ENCODE measurements at places on chromosomes 4 and X. TPM values are rescaled to one million over a fixed set of nuclear protein-coding genes. Genes with fewer than 3 reads are reported as not detected.

Gene CXCL3
- 1.3 TPM for total RNA-seq

Gene S100G
- total RNA-seq = 1.6 TPM

GRCh38 chrX:150623583-150623982 is 55.2 kb downstream of the MTM1 start:
- DNase-seq = no peak

- DNase-seq = no peak
These were observed 21.1 kb downstream of the AMER1 start for GRCh38 chrX:64184396-64184795.

- DNase-seq = no peak
These were observed 61.5 kb upstream of the SLC4A4 start for GRCh38 chr4:71277353-71277752.

- no peak for DNase-seq
These were observed 13.0 kb upstream of the PDCL2 start for GRCh38 chr4:55604996-55605395.

Gene DIPK2B
- total RNA-seq = 65.5 TPM

- no peak for DNase-seq
These were observed 548 bp downstream of the TLR1 start for GRCh38 chr4:38803833-38804653.

DNA sequence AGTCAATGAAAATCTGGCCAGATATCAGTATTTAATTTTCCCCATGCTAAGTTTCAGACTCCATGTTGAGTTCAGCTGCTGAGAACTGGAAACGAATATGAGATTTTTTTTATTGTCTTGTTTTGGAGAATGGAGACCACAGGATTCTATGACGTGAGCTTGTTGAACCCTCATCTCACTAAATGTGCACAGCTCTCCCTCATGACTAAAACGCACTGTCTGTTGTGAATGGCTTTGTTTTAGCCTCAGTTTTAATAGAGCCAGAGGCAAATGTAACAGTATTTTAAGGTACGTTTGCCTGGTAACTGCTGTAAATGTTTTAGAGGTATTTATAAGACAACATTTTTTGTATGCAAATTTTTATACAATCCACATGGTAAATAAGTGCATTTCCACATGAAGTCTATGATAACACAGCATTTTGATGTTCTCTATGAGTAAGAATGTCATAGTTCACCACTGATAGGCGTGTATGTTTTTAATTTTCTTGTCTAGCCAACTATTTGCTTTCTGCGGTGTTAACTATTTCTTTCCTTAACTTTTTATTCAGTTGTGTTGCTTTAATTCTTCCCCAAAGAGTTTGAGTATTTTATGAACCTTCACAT is 1159.3 kb upstream of the TENM3 start:
- DNase-seq = no peak

Gene MAGEA11
- total RNA-seq = not detected

DNA sequence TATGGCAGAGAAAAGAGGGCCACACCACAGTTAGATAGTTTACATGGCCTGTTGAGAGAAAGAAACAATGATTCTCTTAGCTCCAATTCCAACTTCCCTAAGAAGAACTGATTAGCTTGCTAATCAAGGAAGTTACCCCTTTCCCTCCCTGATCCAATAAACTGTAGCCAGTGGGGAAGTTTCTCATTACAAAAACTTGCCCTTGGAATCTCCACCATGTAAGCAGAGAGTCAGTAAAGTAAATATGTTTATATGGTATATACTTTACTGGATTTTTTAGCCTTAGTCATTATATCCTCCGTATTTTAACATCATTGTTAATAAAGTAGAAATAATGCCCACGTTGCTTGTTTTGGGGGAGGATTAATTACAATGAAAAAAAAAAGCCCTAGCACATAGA is 7.7 kb upstream of the ADGRL3 start:
- no peak for DNase-seq

Gene IL2RG
- 10.8 TPM for total RNA-seq

Gene SPIN3
- total RNA-seq = 17.1 TPM

GRCh38 chr4:154916068-154916467 is 135.0 kb downstream of the RBM46 start:
- DNase-seq = no peak

Gene ERVMER34-1
- 1.6 TPM for total RNA-seq

GRCh38 chr4:116942315-116942714 is 143.1 kb downstream of the TRAM1L1 start:
- no peak for DNase-seq

GRCh38 chr4:12211636-12212035 is 782.9 kb upstream of the HS3ST1 start:
- no peak for DNase-seq

DNA sequence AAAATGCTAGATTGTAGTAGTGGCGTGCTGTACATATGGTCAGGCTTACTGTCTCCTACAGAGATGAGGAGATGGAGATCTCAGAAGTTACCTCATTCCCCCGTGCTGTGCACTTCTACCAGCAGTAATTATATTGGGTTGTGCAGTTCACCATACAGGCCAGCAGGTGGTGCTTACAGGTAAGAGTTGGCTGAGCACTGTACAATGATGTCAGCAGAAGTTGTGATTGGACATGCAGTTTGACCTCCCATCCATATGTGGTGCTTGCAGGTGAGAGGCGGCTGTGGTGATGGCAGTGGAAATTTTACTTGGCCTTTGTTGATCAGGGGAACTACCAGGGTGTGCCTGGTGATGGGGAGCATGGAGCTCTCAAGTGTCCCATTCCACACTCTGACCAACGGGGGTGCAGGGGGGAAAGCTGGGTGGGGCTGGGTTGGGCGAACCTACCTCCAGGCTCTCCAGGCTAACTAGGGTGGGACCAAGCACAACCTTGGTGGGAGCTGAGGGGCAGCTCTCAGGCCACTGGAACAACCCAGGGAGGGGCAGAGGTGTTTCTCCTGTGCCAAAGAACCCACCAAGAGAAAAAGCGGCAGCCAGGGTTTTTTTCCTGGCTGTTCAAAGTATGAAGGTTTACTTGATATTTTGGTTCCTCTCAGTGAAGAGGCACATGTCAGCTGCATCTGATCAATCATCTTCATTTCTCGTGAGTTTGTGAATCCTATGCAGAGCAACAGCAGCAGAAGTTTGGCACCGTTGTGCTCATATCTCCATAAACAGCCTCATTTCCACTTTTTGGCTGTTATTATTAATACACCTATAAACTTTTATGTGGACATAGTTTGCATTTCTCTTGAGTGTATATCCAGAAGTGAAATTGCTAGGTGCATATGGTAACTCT is 73.8 kb upstream of the FREM3 start:
- no peak for DNase-seq

- DNase-seq = no peak
These were observed 69.0 kb downstream of the SLC16A2 start for GRCh38 chrX:74490247-74490646.

DNA sequence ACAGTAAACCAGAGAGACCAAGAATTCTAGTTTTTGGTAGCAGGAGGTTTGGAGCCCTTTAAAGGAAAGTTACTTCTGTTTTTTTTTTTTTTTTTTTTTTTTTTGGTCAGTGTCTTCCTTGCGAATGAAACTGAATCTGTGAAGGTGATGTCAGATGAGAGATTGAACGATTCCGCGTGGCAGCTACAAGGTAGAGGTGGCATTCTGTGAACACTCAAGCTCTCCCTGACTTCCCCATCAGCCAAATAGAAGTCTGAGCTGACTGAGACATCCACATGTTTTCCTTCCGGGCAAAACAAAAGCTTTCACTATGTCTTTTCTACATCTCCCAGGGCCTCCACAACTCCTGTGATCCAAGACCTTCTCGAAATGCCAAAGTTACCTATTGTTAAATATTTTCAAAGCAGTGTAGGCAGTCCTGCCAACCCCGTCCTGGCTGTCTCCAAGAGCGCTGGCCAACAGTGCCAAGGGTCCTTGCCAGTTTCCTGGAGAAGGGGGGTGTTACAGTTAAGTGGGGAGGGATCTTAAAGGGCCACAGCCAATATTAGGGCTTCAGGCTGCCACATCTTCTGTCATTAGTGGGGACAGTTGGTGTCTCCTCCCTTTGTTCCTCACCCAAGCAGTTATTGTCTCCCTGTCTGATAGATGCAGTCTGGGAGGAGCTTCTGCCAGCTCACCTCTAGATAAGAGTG is 102.9 kb upstream of the SLC34A2 start:
- DNase-seq = no peak

DNA sequence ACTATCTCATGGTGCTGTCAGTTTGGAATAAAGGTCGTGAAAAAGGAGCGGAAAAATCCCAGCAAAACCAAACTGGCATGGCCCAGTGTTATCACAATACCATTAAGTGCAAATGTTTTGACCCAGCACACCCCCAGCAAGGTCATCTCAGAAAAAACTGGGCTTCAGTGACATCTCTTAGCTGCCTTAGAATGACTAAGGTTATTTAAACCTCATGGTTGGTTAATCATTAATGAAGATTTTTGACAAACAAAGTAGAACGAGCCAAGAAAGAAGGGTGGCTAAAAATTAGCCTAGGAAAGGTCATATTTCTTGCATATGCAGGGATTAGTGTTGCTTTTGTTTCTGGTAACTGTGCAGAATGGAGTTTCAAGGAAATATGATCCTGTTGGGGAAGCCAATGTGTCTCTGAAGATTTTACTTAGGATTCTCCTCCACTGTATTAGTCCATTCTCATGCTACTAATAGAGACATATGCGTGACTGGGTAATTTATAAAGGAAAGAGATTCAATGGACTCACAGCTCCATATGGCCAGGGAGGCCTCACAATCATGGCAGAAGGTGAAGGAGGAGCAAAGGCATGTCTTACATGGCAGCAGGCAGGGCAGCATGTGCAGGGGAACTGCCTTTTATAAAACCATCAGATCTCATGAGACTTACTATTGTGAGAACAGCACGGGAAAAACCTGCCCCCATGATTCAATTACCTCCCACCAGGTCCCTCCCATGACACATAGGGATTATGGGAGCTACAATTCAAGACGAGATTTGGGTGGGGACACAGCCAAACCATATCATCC is 83.5 kb downstream of the CHRNA9 start:
- DNase-seq = no peak

DNA sequence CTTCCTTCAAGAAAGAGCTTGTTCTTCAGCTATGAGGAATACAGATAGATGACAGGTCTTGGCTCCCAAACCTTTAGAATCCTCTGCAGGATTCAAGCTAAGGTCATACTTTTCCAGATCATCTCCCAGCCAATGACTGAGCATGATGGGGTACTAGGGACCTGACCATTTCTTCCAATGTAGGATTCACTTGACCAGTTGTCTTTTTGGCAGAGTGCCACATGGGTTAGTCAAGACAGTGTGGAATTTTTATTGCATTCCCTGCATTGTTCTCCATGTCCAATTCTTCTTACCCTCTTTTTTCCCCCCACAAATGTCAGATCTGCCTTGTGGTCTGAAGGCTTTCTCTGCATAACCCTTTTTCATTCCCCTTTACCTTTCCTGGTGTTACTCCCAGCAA is 99.5 kb downstream of the CCSER1 start:
- no peak for DNase-seq

Gene UGT2B11
- not detected for total RNA-seq

DNA sequence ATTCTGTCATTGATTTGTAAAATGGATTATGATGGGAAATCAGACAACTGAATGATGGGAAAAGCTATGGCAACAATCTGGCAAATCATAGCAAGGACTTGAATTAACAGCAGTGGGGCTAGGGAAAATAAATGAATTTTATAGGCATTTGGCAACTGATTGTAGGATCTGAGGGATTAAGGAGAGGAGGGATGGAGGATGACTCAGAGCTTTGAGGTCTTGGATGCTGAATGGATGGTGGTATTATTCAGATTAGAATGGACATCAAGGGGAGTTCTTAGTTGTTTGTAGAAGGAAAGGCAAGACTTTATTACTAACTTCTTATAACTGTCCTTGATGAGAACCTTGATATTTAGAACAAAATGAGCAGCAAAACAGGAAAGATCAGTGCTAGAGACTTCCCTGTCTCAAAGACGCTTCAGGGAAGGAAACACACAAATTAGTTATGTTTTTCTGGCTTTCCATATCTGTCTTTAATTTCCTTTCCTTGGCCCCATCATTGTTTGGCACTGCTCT is 51.4 kb upstream of the HHIP start:
- no peak for DNase-seq

- no peak for DNase-seq
These were observed 249.2 kb upstream of the RPS6KA3 start for GRCh38 chrX:20515841-20516461.

- DNase-seq = no peak
These were observed at the start of gene GPC3 for GRCh38 chrX:133985164-133985966. Gene GPC3 (minus strand): TSS chrX:133985594.

Gene TLL1
- 11.5 TPM for total RNA-seq

Gene HERC5
- 5.9 TPM for total RNA-seq

GRCh38 chrX:129876771-129877305 is 29.1 kb upstream of the UTP14A start:
- no peak for DNase-seq

Gene CYP2U1
- total RNA-seq = 19.5 TPM

Gene DAPP1
- total RNA-seq = 10.2 TPM

DNA sequence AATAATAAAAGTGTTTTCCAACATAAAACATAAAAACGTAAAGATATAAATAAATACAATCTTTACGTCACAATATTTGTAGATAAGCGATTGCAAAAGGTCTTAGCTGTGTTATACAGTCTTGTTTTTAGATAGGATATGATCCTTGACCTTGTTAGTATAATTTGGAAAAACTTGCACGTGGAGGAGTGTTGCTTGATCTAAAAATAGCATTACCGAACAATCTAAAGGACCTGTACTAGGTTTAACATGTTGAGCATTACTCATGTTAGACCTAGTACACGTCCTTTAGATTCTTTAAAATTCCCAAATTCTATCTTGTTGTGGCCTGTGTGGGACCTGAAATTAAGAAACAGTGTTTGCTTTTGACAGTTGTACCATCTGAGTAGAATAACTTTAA is 1.6 kb downstream of the METAP1 start:
- no peak for DNase-seq

DNA sequence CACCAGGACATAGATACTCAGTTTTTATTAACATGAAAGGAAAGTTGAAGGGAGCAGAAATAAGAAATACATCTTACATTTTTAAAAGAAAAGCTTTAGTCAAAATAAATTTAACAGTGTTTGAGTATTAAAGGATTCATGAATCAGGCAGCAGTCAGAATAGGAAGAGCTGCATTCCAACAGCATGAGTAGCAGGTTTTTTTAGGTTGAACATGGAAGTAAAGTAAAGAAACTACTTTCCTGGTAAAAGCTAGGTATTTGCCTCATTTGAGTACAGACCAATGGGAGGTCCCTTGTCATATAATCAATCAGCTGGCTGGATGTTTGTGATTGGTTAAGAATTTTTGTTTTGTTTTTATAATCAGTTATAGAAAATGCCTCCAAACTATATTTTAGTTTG is 645.9 kb upstream of the INTU start:
- DNase-seq = no peak

GRCh38 chrX:72142794-72143608 is 11.3 kb upstream of the RTL5 start:
- no peak for DNase-seq

DNA sequence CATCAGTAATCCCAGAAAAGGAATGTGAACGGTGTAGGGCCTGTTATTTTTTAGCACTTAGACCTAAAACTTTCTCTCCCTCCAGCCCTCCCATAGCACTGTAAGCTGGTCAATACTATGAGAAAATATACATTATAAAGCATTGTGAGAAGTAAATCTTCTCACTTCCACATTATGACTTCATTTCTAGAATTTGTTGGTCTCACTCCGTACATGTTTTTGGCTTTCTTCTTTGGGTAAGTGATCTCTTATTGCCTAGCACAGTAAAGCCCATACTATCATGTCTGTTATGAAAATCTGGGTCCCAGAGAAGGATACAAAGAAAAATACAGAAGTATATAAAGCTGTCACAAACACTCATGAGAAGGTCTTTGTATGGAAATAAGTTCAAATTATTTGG is 1851.1 kb upstream of the IGFBP7 start:
- DNase-seq = no peak
